ENCODE measurements at places on chromosomes 7 and 10.

DNA sequence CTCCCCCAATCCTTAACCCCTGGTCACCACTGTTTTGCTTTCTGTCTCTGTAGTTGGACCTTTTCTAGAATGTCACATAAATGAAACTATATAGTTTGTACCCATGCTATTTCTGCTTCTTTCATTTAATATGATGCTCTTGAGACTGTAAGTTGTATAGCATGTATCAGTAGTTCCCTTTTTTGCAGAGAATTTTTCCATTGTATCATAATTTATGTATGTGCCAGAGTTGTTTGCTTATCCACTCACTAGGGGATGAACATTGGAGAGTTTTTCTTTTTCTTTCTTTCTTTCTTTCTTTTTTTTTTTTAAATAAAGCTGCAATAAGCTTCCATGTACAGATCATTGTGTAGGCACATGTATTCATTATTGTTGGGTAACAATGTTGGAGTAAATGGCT, 544.8 kb downstream of the CNTNAP2 start:
- DNase-seq, result no peak

DNA sequence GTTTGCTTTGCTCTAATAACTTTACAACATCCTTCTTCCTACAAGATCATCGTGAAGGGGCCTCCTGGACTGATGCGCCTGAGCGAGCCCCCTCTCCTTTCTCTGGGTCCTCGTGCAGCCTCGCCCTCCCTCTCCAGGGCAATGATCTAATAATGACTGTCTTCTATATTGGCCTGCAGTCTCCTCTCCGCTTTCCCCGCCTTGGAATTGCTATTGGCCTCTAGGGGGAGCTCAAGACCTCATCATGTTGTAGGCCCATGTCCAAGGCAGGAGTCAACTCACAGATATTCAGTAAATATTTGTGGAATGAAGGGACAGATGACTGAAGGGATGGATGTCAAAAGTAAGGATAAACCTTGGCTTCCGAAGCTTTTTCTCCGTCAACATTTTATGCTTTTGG, 1180.3 kb downstream of the TYW1 start:
- peak; percentile 36 for DNase-seq

GRCh38 chr10:64505501-64505900, 984.3 kb downstream of the REEP3 start:
- no peak for DNase-seq

- DNase-seq, result no peak
These were observed 444.2 kb upstream of the NPVF start for GRCh38 chr7:25672496-25672895.

GRCh38 chr7:2084781-2085505, 147.8 kb downstream of the MAD1L1 start:
- no peak for DNase-seq

DNA sequence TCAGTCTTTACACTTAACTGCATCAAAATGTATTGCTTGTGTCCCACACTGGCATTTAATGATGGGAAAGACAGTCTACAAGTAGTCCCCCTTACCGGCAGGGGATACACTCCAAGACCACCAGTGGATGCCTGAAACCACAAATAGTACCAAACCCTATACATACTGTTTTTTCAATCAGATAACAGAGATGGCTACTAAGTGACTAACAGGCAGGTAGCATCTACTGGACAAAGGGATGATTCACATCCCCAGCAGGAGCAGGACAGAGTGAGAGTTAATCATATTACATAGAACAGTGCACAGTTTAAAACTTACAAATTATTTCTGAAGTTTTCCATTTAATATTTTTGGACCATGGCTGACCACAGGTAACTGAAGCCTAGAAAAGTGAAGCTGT, 13.2 kb downstream of the TMEM243 start:
- DNase-seq, result no peak

GRCh38 chr7:93161181-93161762, 13.1 kb upstream of the SAMD9L start:
- no peak for DNase-seq

- DNase-seq, result peak; percentile 71
These were observed at the start of gene ARID5B for GRCh38 chr10:61900829-61901792. Gene ARID5B (plus strand): TSS chr10:61901699. CDS start chr10:61901710, 11 bp downstream.

DNA sequence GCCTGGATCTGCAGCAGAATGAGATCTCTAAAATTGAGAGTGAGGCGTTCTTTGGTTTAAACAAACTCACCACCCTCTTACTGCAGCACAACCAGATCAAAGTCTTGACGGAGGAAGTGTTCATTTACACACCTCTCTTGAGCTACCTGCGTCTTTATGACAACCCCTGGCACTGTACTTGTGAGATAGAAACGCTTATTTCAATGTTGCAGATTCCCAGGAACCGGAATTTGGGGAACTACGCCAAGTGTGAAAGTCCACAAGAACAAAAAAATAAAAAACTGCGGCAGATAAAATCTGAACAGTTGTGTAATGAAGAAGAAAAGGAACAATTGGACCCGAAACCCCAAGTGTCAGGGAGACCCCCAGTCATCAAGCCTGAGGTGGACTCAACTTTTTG, 21.4 kb downstream of the LRRC17 start:
- DNase-seq, result no peak

- no peak for DNase-seq
These were observed 6.7 kb upstream of the STK17A start for GRCh38 chr7:43576241-43576640.

DNA sequence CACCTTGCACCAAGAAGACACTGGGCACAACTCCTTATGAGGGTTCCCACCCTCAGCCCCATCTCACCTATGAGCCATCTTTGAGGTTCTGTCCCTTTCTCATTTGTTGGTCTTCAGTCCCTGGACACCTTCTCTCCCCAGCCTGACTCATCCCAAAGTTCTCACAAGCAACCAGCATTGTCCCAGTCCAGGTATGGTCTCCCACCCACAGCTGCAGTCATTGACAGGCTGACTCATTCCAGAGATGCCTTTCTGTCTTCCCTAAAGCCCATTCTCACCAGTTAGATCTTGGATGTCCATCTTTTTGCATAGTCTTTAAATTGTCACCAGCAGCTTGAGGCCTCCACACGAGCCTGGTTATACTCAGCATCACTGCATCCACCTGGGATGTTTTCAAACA, 26.7 kb upstream of the BMPR1A start:
- no peak for DNase-seq

- DNase-seq, result peak; percentile 64
These were observed 30.3 kb upstream of the HERPUD2 start for GRCh38 chr7:35725280-35725680.

DNA sequence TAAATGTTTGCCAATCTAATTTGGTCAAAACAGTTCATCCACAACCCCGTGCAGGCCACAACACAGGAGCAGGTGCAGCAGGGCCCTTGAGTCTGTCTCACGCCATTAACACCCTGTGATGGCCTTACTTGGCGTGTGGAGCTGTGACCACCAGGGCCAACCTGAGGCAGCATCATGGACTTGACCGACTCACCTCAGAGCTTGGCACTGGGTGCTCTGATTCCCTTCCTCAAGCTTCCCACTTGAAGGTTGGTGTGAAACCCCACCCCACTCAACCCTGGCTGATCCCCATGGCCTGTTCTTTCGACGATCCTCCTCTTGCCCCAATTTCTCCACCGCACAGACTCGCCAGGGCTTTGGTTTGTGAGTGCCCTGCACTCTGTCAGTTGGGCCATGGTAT, 623.1 kb downstream of the PTPRN2 start:
- no peak for DNase-seq

DNA sequence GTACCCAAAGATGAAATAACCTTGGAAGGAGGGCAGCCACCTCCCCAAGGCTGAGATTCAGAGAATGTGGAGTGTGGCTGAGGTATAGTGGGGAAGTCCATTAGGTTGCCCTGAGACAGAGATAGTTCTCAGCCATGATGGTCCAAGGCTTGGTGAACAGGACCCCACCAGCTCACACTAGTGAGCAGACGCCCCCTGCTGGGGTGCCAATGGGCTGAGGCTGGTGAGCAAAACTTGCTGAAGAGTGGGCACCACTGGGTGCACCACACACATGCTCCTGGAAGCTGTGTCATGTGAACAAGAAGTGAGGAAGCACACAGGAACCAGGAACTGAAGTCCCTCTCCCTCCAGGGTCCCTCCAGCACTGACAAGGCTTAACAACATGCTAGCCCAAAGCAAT, 8.9 kb downstream of the FBXL13 start:
- peak; percentile 32 for DNase-seq

DNA sequence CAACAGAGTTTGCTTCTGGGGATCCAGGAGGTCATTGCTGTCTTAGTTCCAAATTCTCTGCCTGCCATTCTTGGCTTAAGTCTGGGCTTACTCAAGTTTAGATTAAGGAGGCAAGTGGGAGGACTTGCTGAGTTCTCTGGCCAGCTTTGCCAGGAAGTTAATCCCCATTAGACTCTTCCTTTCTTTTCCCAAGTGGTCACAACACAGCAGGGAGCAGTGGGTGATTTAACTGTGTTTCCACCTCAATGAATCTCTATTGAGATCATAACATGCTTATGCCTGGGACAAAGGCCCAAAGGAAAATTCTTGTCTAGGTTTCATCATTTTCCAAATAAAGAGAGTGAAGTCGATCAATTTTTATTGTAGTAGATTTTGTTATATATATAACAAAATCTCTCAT, 1159.6 kb downstream of the SORCS3 start:
- DNase-seq, result no peak

DNA sequence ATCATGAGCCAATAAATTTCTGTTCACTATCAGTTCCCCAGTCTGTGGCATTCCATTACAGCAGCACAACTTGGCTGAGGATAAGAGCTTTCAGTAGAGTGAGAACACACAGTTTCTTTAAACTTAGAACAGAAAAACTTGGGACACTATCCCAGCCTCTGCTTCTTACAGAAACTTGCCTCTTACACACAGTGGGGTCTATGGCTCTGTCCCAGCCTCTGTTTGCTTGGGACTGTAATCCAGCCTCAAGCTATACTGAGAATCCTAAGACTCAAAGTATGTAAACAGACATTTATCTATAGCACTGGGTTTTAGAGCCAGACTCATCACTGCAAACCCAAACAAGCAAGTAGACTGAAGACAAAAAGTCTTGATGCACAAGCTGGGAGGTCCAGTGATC, 355.8 kb upstream of the VSTM2A start:
- DNase-seq, result no peak

GRCh38 chr10:88115968-88116367, 252.5 kb downstream of the PTEN start:
- no peak for DNase-seq

GRCh38 chr7:42674541-42674940, 237.3 kb downstream of the C7orf25 start:
- DNase-seq, result no peak

GRCh38 chr10:95247200-95247880, 43.5 kb downstream of the PDLIM1 start:
- DNase-seq, result no peak

GRCh38 chr10:70698211-70698610, 25.9 kb downstream of the ADAMTS14 start:
- no peak for DNase-seq

- no peak for DNase-seq
These were observed 101.0 kb downstream of the AOAH start for GRCh38 chr7:36623247-36623646.

- no peak for DNase-seq
These were observed 104.9 kb upstream of the FAM180A start for GRCh38 chr7:135853499-135853898.

DNA sequence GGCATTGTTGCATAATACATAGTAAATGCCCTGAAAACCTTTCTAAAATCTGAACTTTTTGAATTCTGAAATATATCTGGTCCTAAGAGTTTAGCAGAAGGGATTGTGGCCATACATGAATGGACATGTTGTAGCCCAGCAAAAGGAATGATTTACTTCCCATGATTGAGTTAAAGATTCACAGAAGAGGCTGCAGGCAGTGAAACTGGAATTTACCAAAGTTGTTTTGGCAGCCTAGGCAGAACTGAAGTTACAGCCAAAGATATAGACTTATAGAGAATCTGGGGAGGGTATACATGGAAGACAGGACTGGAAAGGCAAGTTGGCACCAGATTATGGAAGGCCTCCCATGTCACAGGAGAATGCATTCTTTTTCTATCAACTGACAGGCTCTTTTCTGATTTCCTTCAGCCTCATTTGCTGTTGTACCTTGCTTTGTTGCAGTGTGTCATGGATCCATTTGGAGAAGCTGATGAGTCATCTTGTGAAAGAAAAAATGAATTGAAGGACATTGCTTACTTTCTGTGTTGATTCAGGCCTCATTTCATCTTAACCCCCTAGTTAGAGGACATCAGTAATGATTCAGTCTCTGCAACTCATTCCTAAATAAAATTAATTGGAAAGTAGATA, 356.2 kb upstream of the LRGUK start:
- no peak for DNase-seq

- no peak for DNase-seq
These were observed 54.7 kb downstream of the CHRM2 start for GRCh38 chr7:136923111-136923667.

DNA sequence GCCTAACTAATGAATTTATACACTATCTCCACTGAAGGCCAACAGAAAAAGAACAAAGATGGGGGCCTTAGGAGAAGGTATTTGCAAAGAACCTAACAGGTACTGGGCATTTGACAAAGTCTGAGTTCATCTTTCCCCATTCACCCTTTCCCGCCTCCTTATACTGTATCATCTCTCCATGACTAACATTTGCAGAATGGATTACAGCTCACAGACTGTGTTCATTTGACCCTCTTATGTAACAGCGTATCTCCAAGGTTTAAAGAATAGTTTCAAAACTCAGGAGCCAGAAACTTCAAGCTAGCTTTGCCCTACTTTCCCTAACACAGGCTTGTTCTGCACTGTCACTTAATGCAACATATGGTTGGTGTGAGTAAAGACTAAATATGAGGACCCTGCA, 238.7 kb upstream of the CELF2 start:
- DNase-seq, result no peak

GRCh38 chr10:113665352-113665751, 1.5 kb upstream of the NRAP start:
- no peak for DNase-seq

- DNase-seq, result peak; percentile 47
These were observed 72.4 kb upstream of the SP4 start for GRCh38 chr7:21355406-21355874.

GRCh38 chr7:139696552-139696951, 81.2 kb downstream of the HIPK2 start:
- DNase-seq, result peak; percentile 77

GRCh38 chr7:86745013-86745745, 101.5 kb downstream of the GRM3 start:
- DNase-seq, result no peak

DNA sequence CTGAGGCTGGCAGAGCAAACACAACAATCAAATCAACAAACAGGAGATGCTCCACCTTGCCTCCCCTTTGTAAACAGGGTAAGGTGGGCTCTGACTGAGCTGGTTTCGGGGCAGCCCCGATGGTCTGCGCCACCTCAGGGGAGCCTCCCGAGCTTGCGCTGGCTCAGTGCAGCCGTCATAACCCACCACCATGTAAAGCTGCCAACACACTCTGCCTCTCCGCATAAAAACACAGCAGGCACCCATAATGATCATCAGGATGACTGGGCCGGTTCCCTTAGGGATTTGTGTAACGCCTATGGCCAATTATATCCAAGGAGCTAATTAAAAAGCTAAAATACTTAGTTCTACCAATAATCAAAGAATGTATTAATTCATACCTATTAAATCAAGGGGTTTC, 124.5 kb downstream of the PRPF18 start:
- DNase-seq, result no peak

- DNase-seq, result no peak
These were observed 13.3 kb downstream of the KAT6B start for GRCh38 chr10:74839708-74840107.

GRCh38 chr7:19958309-19958896, 185.0 kb upstream of the TMEM196 start:
- no peak for DNase-seq

- no peak for DNase-seq
These were observed 5.3 kb upstream of the POR start for GRCh38 chr7:75909521-75910132.

- no peak for DNase-seq
These were observed 111.5 kb downstream of the PLCE1 start for GRCh38 chr10:94105226-94105625.

Measured in GM13976 (cell line).